ENCODE measurements at places on chromosomes 5 and 9.

DNA sequence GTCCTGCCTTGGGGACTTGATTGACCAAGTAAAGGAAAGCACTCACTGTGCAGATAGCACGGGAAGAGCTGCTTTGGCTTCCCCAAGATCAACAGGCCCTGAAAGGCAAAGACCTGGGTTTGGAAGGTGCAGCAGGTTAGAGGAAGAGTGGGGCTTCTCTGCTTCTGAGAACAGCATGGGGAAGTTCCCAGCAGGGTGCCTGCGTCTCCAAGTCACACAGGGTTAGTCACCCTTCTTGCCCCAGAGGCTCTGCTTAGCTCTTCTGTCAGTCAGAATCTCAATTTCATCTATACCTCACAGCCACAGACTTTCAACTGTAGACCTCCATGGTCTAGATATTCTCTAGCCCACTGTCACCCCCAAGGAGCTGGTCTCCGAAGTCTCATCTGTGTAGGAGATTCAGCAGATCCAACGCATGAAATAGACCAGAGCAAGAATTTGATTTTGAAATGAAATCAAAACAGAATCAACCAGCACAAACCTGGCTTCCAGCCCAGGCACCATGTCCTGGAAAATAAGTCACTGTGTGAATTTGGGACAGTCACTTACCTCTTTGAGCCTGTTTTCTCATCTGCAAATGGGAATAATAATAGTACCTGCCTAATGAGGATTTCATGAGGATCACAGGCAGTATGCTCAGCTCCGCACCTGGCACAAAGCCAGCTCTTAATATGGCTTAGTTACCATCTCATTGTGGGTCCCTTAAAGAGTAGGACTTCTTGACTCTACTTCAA lies 64.0 kb downstream of the SFXN1 start:
- no peaks in the 10 kb centered on the region for H3K4me1 ChIP-seq
- no peak overlapping the region for H3K27ac ChIP-seq
- no peaks in the 10 kb centered on the region for H3K36me3 ChIP-seq
- peak; percentile 17 for DNase-seq
- no peak overlapping the region for H3K4me3 ChIP-seq

DNA sequence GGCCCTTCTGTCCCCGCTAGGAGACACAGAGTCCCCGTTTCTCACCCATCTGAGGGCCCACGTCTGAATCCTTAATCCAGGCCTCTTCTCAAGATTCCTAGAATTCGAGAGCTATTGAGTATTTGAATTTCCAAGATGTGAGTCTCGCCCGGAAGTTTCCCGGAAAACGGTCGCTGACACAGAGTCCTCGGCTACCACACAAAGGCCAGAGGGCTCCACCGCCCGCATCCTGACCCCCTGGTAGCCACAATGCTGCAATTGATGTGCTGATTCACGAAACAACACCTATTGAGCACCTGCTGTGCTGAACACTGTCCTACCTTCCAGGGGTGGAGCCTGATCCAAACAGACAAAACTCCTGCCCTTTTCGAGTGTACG lies 670 bp upstream of the FBP1 start:
- peak overlapping the region; percentile 72 for H3K4me3 ChIP-seq
- no peak overlapping the region for H3K27ac ChIP-seq
- DNase-seq = no peak

DNA sequence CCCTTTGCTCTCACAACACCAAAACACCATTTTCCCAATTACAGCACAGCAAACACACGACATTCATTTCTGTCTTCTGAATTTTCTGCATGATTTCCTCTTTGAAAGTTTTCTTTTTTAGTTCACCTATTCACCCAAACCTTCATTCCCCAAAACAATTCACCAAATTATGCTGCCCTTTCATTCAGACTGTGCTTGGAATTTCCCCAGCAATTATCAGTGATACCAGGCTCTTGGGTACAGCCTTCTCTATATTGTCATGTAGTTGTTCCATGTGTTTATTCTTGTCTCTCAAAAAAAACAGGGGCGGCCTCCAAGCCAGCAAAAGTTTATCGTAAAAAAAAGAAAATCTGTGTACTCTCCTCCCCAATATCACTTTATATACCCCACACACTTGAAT lies 9.0 kb upstream of the LIX1 start:
- H3K27ac ChIP-seq = no peak overlapping the region
- H3K4me3 ChIP-seq = no peak overlapping the region
- H3K27me3 ChIP-seq = no peaks in the 10 kb centered on the region
- no peaks in the 10 kb centered on the region for H3K36me3 ChIP-seq
- no peak for DNase-seq
- no peaks in the 10 kb centered on the region for H3K4me1 ChIP-seq

DNA sequence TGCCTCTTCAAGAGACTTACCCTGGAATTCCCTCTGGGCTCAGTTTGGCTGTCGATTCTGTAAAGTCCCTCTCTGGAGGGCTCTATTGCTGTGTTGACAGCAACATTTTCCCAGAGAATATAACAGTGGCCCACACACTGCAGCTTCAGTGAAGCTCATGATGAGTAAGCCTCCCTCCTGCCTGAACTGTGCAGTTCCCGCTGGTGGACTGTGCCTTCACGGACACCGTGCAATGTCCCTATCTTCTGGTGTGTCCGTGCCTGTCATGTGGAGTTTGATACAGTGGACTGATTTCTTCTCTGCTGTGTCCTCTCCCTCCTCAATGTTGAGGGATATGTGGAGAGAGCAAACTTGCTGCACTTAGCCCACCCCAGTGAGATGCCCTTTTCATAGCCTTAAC lies 109.0 kb downstream of the NTRK2 start:
- H3K27ac ChIP-seq = no peak overlapping the region
- no peak overlapping the region for H3K4me3 ChIP-seq
- H3K27me3 ChIP-seq = no peaks in the 10 kb centered on the region
- H3K36me3 ChIP-seq = no peaks in the 10 kb centered on the region
- no peak for DNase-seq
- H3K4me1 ChIP-seq = no peaks in the 10 kb centered on the region

DNA sequence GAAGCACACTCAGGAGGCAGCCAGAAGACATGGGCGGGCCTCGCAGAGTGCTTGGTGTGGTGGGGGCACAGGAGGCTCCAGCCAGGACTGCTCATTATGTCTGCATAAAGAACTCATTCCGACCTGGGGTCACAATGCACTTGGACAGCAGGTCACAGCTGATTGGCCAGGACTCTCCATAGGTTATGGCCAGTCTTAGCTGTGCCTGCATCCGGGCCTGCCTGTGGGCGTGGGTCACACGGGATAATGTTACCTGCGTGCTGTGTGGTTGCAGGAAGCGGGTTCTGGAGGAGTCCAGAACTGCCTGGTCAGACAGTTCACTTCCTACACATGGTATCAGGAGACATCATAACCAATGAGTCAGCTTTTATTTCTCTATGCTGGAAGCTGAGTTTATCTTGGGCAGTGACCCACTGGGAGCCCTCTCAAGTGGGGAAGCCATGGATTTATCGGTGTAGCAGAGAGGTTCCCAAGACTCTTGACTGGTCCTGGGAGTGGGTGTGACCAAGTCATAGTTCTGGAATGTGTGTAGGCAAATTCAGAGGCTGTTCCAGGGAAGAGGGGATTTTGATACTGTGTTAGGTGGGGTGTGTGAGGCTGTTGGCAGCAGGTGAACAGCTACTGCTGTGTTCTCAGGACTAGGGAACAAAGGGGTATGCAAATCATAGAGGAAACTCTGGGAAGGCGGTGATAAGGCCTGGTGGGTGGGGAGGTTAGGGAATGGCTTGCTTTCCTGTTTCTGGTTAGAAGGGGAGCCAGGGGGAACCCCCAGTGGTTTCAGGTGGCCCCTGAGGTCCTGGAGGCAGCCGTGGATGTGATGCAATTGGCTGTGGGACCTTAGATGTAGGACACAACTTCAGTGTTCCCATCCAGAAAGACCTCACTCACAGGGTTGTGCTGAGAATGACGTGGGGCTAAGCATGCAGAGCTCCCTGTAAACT lies 51.3 kb downstream of the ARHGEF37 start:
- DNase-seq = no peak
- peaks cover 2% of the 10 kb centered on the region for H3K4me1 ChIP-seq
- H3K27ac ChIP-seq = no peak overlapping the region
- H3K27me3 ChIP-seq = no peaks in the 10 kb centered on the region

GRCh38 chr9:111065414-111065813 lies 27.1 kb upstream of the LPAR1 start:
- H3K4me1 ChIP-seq = no peaks in the 10 kb centered on the region
- DNase-seq = no peak
- H3K27me3 ChIP-seq = no peaks in the 10 kb centered on the region
- no peaks in the 10 kb centered on the region for H3K36me3 ChIP-seq
- H3K4me3 ChIP-seq = no peak overlapping the region

- peaks cover 94% of the 10 kb centered on the region for H3K4me1 ChIP-seq
- H3K27me3 ChIP-seq = no peaks in the 10 kb centered on the region
- no peak for DNase-seq
- no peak overlapping the region for H3K27ac ChIP-seq
Measured at GRCh38 chr9:35907711-35908503, 1.4 kb upstream of the SPAAR start.

GRCh38 chr5:116395631-116396203 lies 178.9 kb downstream of the SEMA6A start:
- H3K36me3 ChIP-seq = no peaks in the 10 kb centered on the region
- H3K27me3 ChIP-seq = no peaks in the 10 kb centered on the region
- H3K4me3 ChIP-seq = no peak overlapping the region
- H3K4me1 ChIP-seq = no peaks in the 10 kb centered on the region

Data from CD4-positive, alpha-beta T cell (primary cell).